Activated T-cell treated with anti-CD3 and anti-CD28 coated beads, Interleukin-2, amount 50 U/mL, for 4 hours (primary cell): ENCODE measurements at places on chromosomes 5 and 9.

- DNase-seq, result no peak
Observed at GRCh38 chr5:60687927-60688720, 11.8 kb downstream of the DEPDC1B start.

DNA sequence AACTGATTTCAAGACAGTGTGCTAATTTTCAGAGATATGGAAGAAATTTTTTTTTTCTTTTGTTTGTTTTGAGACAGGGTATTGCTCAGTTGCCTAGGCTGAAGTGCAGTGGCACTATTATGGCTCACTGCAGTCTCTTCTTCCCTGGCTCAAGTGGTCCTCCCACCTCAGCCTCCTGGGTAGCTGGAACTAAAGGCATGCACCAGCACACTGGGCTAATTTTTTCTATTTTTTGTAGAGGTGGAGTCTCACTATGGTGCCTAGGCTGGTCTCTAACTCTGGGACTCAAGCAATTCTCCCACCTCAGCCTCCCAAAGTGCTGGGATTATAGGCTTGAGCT is 9.9 kb upstream of the TEX48 start:
- no peak for DNase-seq

GRCh38 chr5:39717176-39717897 is 292.6 kb upstream of the DAB2 start:
- DNase-seq, result no peak

DNA sequence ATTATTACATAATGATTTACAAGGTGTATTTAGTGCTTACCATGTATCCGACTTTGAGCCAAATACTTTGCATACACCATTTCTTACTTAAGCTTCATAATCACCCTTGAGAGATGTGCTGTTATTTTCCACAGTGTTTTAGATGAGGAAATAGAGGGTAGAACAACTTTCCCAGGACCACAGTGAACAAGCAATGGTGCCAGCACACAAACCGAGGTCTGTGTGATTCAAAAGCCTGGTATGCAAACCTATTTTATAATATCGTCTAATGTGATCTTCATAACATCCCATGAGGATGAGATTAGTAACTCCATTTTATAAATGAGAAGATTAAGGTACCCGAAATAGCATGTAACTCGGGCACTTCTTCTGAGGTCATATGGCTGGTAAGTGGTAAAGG is 294.7 kb downstream of the NSG2 start:
- DNase-seq, result no peak

DNA sequence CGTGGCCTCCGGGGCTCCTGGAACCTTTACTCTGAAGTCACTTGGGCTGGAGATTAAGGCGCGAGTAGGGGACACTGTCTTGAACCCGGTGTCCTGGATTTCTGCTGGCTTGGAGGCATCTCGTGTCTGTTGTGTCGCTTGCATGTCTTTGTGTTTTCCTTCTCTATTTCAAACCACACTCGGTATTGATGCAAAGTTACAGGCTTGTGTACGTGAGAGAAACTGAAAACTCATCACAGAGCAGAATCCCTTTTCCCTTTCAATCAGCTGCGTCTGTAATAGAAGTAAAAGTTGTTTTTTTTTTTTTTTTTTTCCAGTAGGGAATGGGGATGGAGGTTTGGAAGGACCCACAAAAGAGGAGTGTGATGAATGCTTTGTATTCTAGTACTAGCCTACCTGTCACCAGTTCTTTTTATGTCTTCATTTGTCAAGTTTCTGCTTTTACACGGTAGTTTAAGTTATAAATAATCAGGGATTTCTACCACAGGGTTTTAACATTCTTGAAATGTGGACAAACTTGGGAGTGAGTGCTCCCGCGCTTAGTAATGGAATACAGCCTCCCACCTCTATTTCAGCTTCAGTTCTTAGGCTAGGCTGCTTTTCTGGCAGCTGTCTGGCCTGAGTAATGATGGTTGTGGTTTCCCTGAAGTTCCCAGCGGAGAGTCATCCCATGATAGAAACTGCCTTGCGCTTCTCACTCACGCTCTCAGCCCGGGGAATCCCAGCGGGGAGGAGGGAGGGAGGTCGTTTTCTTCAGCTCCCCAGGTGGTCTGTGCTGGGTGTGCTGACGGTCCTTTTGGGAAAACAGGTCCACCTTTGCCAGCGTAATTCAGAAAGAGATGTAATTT is 763 bp downstream of the TJP2 start:
- no peak for DNase-seq

DNA sequence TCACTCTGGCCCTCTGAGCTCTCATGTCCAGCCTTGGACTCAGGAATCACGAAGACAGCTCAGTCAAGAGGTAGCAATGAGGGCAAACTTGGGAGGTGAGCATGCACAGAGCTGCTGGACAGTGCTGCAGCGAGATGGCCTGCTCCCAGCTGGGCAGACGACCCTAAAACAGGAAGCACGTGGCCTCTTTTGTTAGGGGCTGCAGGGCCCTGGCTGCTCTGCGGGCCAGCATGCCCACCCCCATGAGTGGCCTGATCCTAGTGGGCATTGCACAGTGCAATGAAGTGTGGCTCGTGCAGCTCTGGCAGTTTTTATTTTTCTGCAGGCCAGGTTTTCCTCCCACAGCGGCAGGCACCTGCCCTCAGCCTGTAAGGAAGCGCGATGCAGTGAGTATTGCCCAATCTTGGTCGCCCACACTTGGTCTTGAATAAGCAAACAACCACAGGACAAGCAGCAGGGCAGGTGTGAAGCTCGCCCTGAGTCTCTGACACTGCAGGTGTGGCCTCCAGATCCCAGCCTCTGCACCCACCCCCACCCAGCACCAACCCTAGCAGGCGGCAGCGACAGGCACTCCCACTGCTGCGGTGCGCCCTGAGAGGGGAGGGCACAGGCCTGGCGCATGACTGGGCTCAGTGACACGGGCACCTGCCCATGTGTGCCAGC is 60.8 kb downstream of the SEMA4D start:
- DNase-seq, result peak; percentile 49

DNA sequence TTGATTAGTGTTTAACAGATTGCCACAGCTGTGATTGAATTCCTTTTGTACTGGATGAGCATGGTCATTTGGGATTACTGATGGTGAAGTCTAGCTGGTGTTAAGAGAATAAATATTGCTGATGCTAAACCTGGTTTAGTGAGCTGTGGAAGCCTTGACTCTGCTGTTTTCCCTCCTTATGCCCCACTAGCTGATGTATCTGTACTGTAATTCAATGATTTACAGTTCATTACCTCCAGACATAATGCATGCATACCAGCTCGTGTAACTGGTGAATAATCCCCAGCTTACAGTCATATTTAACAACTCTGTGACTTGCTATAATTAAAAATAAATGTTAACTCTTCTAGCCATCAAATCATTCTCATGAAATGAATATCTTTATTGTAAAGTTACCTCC is 1.7 kb upstream of the CMYA5 start:
- DNase-seq, result no peak

DNA sequence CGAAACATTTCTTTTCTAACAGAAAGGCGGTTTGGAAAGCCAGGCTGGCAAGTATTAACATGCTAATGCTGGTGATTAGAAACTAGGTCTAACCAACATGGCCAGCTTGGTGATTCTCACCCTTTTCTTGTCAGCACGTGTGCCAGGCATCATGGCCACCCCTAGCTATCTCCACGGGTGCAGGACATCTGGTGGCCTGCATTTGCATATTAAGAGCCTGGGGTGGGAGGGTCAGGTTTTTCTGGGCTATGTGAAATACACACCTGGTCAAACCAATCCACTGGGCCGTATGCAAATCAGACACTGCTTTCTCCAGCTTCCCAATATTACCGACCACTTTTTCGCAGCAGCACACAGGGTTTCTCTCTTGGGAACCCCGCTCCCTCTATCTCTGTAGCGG is 612.1 kb downstream of the PTPRD start:
- no peak for DNase-seq

- no peak for DNase-seq
Observed at GRCh38 chr5:103674739-103675138, 112.2 kb upstream of the NUDT12 start.

DNA sequence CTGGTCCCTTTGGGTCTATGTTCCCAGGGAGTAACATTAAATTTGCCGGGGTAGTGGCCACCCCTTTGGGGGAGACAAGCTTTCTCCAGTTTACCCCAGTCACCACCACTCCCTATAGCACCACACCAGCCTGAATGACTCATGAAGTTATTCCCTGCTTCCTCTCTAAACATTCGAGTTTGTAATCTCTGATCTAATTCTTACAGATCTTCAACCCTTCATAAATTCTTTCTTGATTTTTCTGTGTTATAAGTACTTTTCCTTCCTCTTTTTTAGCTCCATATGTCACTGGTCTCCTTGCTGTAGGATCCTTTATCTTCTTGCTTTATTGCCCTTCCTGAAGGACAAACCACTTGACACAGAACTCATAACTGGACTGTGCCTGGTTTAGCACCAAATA is 55.6 kb downstream of the GNA14 start:
- no peak for DNase-seq

GRCh38 chr5:131749138-131749537 is 47.7 kb downstream of the FNIP1 start:
- no peak for DNase-seq

- DNase-seq, result no peak
Observed at GRCh38 chr5:71960195-71960594, 147.1 kb upstream of the MAP1B start.

GRCh38 chr5:30324083-30324482 is 869.4 kb upstream of the CDH6 start:
- DNase-seq, result no peak

DNA sequence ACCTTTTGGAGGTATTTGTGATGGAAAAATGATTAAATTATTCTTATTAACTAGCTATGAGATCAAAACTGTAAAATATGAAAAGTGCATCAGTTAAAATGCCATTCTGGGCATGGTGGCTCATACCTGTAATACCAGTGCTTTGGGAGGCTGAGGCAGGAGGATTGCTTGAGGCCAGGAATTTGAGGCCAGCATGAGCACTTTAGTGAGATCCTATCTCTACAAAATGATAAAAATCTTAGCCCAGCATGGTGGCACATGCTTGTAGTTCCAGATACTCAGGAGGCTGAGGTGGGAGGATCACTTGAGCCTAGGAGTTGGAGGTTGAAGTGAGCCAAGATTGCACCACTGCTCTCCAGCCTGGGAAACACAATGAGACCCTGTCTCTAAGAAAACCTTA is 252.5 kb upstream of the SEMA6A start:
- DNase-seq, result no peak

DNA sequence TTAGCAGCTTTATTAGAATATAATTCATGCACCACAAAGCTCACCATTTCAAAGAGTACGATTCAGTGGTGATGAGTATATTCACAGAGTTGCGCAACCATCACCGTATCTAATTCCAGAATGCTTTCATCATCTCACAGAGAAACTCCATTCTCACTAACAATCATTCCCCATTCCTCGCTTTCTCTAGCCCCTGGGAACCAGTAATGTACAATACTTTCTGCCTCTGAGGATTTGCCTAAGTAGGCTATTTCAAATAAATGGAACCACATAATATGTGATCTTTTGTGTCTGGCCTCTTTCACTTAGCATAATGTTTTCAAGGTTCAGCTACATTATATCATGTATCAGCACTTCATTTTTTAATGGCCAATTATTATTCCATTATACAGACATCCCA is 145.1 kb upstream of the ADAMTS16 start:
- no peak for DNase-seq

- DNase-seq, result no peak
Observed at GRCh38 chr9:354453-354852, 139.8 kb downstream of the DOCK8 start.

DNA sequence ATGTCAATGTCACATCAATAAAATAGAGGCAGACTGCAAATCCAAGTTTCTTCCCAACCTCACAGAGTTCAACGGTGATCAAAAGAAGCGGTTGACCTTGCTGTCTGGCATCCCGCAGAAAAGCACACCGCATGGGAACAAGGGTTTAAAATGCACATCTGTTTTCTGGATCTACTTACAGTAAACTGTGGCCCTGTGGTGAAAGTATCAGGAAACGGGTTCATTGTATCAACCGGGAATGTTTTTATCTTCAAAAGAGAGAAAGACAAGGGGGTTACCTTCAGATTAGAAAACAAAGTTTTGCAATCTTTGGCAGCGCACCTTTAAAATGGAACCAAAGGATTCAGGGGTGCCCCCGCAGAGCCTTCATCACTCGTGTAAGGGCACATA is 15.5 kb upstream of the FRRS1L start:
- no peak for DNase-seq

DNA sequence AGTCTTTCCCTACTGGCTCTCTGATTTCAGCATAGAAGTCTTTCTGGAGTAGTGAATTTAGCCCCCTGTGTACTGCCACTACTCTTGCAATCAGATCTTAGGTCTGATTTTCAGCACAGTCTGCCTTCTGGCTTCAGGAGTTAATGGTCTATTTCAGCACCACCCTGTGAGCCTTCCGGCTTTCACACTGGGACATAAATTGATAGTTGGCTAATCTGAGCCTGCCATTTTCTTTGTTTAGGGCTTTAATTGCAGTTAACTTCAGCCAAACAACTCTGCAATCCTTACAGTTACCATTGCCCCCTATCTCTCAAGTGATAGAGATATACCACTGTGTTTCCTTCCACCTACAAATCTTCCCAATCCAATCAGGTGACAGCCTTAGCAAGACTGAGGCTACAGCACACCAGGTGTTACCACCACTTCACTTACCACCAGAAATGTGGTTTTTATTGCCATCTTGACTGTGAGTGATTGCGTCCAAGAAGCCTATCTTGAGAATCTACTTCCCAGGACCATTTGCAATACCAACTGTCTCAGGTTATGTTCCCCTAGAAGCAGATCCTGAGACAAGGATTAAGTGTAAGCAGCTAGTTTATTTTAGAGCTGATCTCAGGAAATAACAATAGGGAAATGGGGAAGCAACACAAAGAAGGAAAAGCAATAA is 51.9 kb upstream of the NEK6 start:
- no peak for DNase-seq

DNA sequence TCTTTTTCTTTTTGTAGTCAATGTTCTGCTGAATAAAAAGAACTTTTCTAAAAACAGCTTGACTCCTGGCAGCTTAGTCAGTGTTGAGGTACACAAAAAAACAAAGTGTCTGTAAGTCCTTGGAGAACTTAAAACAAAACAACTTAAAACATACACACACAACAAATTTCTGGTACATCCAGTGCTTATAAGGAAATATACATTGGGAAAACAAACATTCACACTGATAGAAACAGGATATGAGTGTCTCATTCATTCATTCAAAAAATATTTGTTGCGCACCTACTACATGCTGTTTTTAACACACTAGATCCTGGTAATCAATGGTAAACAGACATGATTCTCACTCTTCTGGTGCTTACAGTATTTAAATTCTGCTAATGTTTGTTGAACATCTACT is 27.4 kb upstream of the MEGF9 start:
- DNase-seq, result no peak

- DNase-seq, result no peak
Observed at GRCh38 chr9:86500667-86501435, 146.6 kb upstream of the TUT7 start.
